ENCODE measurements at places on chromosomes 16 and 17.
A peak's percentile ranks its signal among the peaks of the same experiment; 100 is the strongest.

- no peak for DNase-seq
These were observed 308.1 kb upstream of the ZFHX3 start for GRCh38 chr16:73355981-73356380.

GRCh38 chr16:67415872-67416793 lies at the start of gene ZDHHC1:
ZDHHC1 (minus strand) TSS chr16:67416477; CDS start chr16:67407775, 8,702 bp downstream.
- DNase-seq: peak; percentile 73

DNA sequence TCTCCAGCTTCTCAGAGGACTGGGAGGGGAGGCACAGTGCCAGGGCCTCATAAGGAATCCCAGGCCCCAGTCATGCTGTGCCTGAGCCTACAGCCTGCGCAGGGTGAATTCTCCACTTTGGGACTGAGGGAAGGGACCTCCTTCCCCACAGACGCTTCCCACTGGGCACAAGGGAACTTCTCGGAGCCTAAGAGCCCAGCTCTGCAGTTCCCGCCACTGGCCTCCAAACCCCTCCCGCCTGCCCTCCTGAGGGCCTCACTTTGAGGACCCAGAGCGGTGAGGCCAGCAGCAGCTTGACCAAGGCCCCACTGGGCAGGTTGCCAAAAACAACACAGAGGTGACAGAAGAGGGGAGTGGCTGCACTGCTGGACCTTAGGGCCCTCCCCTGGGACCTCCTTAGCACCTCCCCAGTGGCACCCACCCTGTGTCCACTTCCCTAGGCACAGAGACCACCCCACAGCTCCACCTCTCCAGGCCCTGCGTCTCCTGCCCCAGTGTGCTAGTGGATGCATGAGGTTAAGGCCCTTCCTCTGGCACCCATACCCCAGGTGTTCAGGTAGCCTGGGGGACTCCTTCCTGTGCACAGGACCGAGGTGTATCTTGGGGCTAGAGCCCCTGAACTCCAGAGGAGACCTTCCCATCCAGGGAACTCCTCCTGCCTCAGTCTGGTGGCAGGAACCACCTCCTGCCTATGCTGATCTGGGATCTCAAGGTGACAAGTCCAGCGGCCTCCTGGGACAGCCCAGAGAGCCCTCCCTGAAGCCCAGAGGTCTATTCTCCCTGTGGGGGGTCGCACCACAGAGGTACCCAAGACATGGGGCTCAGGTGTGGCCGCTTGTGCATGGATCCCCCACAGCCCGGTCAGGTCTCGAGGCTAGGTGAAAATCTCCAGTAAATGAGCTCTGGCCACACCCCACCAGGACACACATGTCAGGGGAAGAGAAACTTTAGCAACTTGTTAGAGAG lies 3.4 kb downstream of the CASKIN2 start:
- no peak for DNase-seq

GRCh38 chr17:57605675-57606105 lies 139.4 kb downstream of the CCDC182 start:
- no peak for DNase-seq

GRCh38 chr16:11634312-11634711 lies 33.9 kb upstream of the SNN start:
- no peak for DNase-seq

GRCh38 chr17:38867179-38867967 lies 2.5 kb upstream of the LASP1 start:
- peak; percentile 70 for DNase-seq

- DNase-seq: peak; percentile 88
These were observed 4.9 kb upstream of the ZNF267 start for GRCh38 chr16:31868691-31869167.

- DNase-seq: no peak
These were observed 49.2 kb upstream of the ITGA2B start for GRCh38 chr17:44438636-44439035.

GRCh38 chr17:6843241-6843880 lies 11.8 kb upstream of the TEKT1 start:
- no peak for DNase-seq

DNA sequence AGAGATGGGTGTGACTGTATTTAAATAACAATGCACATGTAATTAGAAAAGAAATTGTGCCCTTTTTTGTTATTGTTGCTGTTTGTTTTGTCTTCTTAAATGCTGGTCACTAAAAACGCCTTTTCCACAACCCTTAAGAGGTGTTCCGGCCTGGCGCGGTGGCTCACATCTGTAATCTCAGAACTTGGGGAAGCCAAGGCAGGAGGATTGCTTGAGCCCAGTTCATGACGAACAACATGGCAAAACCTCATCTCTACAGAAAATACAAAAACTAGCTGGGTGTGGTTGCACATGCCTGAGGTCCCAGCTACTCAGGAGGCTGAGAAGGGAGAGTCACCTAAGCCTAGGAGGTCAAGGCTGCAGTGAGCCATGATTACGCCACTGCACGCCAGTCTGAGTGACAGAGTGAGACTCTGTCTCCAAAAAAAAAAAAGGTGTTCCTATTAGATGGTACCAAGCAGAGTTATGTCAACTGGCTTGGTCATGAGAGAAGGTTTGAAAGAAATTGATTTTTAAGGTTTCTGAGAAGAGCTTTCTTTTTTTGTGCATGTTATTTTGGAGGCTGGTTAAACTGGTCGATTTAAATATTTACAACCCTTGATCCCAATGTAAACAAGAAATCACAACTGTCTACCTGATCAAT lies 23.5 kb upstream of the RFFL start:
- DNase-seq: peak; percentile 38
